Endothelial cell of umbilical vein (primary cell): ENCODE measurements at places on chromosomes 11 and 22. TPM values are rescaled to one million over a fixed set of nuclear protein-coding genes. Genes with fewer than 3 reads are reported as not detected.

Gene PRR33
- polyA plus RNA-seq = not detected in 2 replicates

Gene DLG2
- polyA plus RNA-seq = 0.13 and 0.15 TPM in 2 replicates

Gene SPINDOC
- polyA plus RNA-seq = 29.4 and 33.8 TPM in 2 replicates

- DNase-seq = no peak
Observed at GRCh38 chr11:20874358-20874757, 205.0 kb downstream of the NELL1 start.

Gene MIOX
- polyA plus RNA-seq = not detected in 2 replicates

GRCh38 chr11:122661182-122661945, 5.8 kb downstream of the UBASH3B start:
- no peak for DNase-seq

Gene MYOD1
- polyA plus RNA-seq = not detected in 2 replicates

DNA sequence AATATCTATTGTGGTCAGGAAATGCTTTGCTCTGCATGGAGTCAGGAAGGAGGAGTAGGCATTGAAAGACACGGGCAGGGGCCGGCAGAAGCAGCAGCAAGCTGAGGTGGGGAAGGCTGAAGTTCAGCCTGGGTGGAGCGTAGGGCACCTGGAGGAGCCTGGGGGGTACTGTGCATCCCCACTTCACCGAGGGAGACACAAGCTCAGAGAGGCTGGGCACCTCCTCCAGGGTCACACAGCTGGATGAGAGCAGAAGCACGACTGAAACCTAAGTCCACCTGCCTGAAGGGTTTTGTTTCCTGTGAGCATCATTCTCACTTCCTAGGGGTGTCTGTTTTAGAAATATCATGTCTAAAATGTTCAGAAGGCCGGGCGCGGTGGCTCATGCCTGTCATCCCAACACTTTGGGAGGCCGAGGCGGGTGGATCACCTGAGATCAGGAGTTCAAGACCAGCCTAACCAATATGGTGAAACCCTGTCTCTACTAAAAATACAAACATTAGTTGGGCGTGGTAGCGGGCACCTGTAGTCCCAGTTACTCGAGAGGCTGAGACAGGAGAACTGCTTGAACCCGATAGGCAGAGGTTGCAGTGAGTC, 138.3 kb downstream of the MPPED1 start:
- DNase-seq = no peak

DNA sequence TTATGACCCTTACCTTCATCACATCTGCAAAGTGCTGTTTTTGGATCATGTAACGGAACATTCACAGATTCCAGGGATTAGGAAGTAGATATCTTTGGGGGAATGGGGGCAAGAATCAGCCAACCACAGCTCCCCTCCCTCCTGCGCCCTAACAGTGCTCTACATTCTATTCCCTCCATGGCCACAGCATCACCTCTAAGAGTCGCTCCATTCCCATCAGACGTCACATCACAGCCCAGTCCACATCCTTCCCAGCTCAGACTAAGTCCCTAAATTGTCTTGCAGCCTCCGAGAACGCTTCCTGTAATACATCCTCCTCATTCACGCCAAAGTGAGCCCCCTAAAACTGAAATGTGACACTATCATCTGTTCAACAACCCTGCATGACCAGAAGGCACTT, 5.9 kb downstream of the SCGB1D1 start:
- DNase-seq = no peak

GRCh38 chr11:134032043-134032442, 36.8 kb upstream of the JAM3 start:
- no peak for DNase-seq

Gene OR10W1
- polyA plus RNA-seq = not detected in 2 replicates

DNA sequence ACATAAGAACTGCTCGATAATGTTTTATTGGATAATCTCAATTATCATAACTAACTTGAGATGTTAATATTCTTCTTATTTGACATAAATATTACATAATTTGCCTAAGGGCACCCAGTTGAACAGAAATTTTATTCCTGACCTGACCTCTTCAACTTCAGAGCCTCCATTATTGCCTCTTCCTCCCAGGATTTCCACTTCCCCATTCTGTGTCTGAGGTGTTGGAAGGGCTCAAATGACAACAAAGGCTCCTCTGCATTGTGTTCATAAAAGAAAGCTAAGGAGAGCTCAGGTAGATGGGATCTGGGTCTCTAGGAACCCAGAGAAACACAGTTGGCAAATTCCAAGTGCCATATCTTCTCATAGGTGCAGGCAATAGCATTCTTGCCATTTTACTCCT, 61.2 kb upstream of the ARHGAP20 start:
- no peak for DNase-seq

- DNase-seq = no peak
Observed at GRCh38 chr22:44538051-44538450, 40.0 kb upstream of the RTL6 start.

- DNase-seq = no peak
Observed at GRCh38 chr11:84413549-84413948, 1127.4 kb upstream of the CCDC90B start.

Gene FGF3
- not detected in 2 replicates for polyA plus RNA-seq

Gene C22orf31
- polyA plus RNA-seq = not detected in 2 replicates
